ENCODE measurements at places on chromosomes 4 and X.

DNA sequence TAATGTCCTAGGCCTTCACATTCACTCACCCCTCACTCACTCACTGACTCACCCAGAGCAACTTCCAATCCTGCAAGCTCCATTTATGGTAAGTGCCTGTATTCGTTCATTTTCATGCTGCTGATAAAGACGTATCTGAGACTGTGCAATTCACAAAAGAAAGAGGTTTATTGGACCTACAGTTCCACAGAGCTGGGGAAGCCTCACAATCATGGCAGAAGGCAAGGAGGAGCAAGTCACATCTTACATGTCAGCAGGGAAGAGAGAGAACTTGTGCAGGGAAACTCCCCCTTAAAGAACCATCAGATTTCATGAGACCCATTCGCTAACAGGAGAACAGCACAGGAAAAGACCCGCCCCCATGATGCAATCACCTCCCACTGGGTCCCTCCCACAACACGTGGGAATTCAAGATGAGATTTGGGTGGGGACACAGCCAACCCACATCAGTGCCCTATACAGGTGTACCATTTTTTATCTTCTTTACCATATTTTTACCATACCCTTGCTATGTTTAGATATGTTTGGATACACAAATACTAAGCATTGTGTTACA lies 18.2 kb upstream of the TLR1 start:
- DNase-seq = no peak

DNA sequence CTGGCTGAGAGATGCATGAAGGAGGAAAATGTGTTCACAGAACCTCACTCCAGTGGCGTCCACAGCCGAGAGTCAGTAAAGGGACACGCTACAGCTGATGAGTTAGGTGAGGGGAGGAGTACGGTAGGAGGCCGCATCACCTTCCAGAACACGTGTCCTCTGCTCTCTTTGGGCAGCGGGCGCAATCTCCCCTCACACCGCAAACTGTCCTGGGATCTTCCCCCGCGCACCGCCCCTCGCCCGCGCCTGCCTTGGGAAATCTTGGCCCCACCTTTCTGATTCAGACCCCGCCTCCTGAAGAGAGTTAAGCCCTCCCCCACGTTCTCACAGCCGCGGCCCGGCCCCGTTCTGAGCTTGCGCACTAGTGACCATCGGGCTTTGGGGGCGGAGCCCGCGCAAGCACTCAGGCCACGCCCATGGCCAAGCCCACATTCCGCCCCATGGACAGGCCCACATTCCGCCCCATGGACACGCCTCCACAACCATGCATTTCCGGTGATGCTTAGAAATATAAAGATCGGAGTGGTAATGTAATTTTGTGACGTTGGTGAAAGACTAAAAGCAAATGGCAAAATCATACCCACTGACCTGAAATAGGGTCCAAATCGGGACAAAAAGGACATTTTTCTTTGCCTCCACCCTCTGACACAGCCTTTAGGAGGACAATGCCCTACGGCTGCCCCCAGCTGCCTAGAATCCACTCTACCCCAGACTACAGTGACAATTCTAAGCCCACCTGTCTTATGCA lies 13.3 kb downstream of the SMIM10 start:
- DNase-seq = peak; percentile 0

DNA sequence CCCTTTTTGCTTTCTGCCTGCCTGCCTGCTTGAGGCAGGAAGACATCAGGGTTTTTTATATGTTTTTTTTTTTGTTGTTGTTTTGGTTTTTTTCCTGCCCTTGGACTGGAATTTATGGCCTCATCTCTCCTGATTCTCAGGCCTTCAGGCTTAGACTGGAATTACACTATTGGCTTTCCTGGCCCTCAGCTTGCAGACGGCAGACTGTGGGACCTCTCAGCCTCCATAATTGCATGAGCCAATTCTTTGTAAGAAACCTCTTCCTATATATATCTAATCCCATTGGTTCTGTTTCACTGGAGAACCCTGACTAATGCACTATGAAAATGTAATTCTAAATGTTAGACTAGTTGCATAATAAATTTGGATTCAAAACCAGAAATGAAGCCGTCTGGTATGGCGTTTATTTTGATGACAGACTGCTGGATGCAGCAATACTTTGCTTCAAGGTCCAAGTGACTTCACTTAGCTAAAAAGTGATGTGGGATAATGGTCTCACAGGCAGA lies 59.0 kb downstream of the SEL1L3 start:
- no peak for DNase-seq

DNA sequence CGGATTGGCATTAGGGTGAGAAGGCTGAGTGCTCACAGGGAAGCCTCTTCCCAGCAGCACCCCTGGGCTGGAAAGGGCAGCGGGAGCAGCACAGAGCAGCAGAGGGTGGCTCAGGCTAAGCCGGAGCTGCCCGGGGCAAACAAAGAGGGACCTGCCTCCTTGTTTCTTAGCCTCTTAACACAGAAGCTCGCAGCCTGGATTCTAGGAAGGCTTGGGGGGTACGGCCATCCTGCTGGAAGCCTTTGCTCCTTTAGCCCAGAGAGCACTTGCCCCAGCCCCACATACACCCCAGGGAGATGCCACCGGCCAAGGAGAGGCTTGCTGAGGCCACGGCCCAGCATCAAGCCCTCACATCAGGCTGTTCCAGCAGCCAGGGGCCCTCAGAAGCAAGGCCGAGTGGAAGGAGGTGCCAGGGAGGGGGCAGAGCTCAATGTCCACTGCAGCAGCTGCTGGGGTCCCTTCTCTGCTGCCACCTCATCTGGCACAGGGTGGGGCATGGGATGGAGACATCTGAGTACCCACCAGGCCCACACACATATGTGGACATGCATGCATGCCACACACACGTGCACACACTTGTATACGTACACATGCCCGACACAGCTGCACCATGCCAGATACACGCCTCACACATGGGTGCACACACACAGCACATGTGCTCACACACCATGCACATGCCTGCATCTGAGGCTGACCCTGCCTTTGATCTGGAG lies 20.3 kb upstream of the SPON2 start:
- DNase-seq = no peak

- no peak for DNase-seq
These were observed 40.7 kb upstream of the ANK2 start for GRCh38 chr4:113008716-113009115.

- DNase-seq = no peak
These were observed 34.8 kb downstream of the PLAC1 start for GRCh38 chrX:134623293-134624045.

All from GF-D8 (cell line).